Esophagus squamous epithelium (tissue), 5 donors: ENCODE measurements at places on chromosomes 7 and 10.

- DNase-seq, result no peak
Observed at GRCh38 chr10:6671976-6672375, 91.9 kb upstream of the PRKCQ start.

DNA sequence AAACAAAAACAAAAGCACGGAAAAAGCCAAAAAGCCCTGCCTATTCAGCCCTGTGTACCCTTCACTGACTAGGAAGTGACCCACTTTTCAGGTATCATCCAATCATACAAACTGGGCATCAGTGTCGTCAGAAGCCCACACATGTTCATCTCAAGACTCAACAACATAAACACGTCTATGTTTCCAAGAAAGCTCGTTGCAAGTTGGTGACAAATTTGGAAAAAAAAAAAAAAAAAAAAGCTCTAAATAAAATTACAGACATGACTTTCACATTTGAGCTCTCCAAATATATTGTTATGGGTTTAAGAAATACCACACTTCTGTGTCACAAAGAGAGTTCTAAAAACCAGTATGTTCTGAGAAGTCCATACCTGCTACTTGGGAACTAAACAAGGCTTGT, 204.7 kb upstream of the KLF14 start:
- no peak for DNase-seq

- DNase-seq, result no peak
Observed at GRCh38 chr7:7491044-7491443, 44.6 kb downstream of the COL28A1 start.

GRCh38 chr7:1708596-1709251, 38.6 kb downstream of the ELFN1 start:
- DNase-seq, result no peak

GRCh38 chr7:42460933-42461332, 223.9 kb upstream of the GLI3 start:
- no peak for DNase-seq

DNA sequence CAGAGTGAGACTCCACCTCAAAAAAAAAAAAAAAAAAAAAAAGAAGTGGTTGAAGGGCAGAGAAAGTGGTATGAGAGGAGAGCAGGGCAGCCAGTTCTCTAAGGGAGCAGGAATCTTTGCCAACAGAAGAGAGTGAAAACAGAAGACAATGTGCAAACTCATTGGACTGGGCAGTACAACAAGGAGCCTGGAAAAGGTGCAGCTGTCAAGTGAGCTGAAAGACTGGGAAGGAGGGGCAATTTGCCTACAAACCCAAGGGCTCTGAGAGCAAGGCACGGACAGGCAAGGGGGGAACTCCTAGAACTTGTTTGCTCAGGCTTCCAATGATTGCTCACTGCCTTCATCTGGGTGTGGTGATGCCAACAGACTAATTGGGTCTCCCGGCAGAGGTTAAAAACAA, 9.5 kb downstream of the ACTR1A start:
- no peak for DNase-seq

GRCh38 chr7:45324683-45325237, 167.2 kb downstream of the RAMP3 start:
- no peak for DNase-seq

DNA sequence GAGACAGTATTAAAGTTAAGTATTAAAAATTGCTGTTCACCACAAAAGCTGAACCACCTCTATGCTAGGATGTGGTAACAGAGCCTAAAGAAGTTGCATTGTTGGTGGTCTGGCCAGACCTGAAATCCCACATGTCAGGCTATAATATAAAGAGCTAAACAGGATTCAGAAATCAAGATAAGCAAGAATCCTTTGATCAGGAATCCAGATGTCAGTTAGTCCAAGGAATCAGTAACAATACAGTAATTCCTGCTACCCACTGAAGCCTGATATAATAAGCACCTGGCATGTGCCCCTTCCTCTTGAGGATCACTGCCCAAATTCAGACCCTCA, 48.9 kb downstream of the ZNF277 start:
- no peak for DNase-seq

GRCh38 chr10:16559236-16559773, 37.6 kb upstream of the C1QL3 start:
- no peak for DNase-seq

DNA sequence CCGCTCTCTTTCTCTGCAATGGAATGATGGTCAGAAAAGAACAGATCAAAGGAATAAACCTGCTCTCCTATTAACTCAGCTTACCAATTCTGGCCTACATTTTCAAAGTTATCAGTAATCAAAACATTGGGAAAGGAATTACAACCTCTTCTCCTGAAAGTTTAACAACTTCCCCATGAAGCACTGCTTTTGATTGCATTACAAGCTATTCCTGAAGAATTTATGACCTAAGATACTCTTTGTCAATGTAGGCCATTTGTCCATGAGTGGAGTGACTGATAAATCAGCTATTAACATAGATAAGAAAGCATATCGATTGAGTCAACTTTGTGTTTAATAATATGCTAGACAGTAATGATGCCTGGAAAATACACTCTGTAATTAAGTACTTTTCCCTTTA, 271.7 kb upstream of the C7orf33 start:
- DNase-seq, result no peak

GRCh38 chr10:62341419-62341818, 32.8 kb upstream of the ZNF365 start:
- DNase-seq, result no peak

GRCh38 chr7:78002021-78002420, 203.4 kb downstream of the PHTF2 start:
- DNase-seq, result no peak

DNA sequence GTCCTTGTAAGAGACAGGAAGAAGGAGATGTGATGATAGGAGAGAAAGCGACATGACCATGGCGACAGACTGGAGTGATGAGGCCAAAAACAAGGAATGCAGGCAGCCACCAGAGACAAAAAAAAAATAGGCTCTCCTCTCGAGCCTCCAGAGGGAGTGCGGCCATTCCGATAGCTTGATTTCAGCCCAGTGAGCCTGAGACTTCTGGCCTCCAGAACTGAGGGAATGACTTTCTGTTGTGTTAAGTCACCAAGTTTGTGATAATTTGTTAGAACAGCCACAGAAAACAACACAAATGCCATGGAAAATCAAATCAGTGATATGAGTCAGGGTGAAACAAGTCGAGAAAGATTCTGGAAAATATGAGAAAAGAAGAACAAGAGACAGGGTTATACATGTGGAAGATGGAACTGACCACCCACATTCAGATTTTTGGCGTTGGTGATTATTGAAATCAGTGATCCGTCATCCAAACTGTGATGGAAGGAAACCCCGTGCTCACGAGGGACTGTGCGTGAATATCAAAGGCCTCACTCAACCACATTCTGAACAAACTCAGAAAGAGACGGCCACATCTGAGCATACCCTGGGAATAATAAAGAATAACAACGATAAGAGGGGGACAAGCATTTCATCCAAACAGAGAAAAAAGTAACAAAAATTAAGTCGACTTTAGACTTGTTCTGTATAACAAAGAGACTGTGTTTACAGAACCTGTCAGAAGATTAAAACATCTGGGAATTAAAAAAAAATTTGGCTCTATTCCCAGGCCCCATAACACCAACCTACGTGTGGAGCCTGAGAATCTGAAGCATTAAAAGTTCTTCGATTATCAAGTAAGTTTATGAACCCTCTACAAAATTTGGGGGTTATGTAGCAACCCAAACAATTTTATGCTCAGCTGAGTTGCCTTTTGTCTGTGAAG, 72.1 kb downstream of the EEPD1 start:
- DNase-seq, result no peak

DNA sequence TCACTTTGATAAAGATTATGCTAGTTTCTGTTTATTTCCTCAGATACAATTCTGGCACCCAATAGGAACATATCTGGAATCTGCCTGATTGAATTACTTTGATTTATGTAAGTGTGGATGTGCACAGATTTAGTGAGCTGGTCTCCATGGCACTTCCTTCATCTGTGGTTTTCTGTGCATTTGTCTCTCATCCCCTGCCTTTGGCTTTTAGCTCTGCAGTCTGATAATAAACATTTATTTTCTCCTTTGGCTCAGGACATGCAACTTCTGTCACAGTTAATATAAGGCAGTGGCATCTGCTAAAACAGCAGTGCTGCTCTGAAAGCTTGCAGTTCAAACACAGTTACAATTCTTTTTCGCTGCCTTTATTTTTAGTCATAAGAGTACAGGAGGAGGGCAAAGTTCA, 273.7 kb upstream of the CHRM2 start:
- DNase-seq, result no peak

DNA sequence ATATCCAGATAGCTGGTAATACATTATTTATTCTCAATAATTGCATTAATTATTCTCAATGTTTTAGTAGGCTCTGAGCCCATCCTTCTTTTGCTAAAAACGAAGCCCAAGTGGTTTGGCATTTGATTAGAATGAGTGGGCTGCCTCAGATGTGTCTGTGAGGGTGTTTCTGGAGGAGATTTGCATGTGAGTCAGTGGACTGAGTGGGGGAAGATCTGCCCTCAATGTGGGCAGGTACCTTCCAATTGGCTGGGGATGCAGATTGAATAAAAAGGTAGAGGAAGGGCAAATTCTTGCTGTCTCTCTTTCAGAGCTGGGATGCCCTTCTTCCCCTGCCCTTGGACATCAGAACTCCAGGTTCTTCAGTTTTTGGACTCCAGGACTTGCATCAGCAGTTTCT, 290.6 kb upstream of the SMIM30 start:
- DNase-seq, result no peak

GRCh38 chr10:74255214-74255613, 104.2 kb downstream of the ADK start:
- DNase-seq, result no peak

DNA sequence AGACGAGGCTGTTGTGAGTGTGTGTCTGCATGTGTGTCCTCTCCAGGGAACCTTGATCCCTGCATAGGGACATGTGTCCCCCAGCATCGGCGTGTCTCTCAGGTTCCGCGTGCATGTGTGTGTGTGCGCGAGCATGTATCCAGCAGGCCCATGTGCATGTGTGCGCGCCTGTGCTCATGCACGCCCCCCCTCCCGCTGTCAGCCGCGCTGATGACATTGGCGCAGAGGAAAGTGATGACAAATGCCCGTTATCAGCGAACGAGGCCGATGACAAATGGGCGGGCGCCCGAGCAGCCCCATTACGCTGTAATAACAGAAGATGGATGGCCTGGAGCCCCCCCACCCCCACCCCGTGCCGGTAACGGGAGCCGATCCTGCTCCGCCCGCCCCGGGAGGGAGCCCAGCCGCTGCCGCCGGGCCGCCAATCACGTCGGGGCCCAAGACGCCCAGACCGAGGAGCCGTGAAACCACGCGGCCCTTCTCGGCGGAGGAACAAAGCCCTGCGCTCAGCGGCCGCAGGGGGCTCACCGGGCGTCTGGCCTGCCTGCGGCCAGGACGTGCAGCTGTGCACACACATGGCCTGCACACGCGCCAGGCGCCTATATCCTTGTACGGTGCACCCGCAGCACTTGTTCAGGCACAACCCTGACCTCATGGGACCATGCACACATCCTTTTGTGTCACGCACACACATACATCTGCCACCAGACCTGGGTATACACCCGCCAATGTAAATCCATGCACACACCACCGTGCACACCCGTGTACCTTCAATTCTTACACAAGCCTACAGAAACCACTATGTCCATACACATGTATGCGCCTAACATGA, 21.5 kb downstream of the POLL start:
- no peak for DNase-seq

GRCh38 chr10:46539596-46540411, 16.7 kb downstream of the GPRIN2 start:
- no peak for DNase-seq

- DNase-seq, result no peak
Observed at GRCh38 chr7:151012911-151013347, 11.4 kb downstream of the ATG9B start.
